ENCODE measurements at places on chromosomes 3 and 15. TPM values are rescaled to one million over a fixed set of nuclear protein-coding genes. Genes with fewer than 3 reads are reported as not detected.

CD96 gene
- total RNA-seq = 38.3 TPM

GOLGA8T gene
- not detected for total RNA-seq

MESP1 gene
- total RNA-seq = 2.9 TPM

CSPG5 gene
- total RNA-seq = 0.78 TPM

SIAH2 gene
- 154 TPM for total RNA-seq

GRCh38 chr3:19792388-19792787 lies 141.6 kb downstream of the EFHB start:
- DNase-seq = no peak

GRCh38 chr3:112605285-112605684 lies 35.7 kb downstream of the CCDC80 start:
- peak; percentile 14 for DNase-seq

- no peak for DNase-seq
Observed at GRCh38 chr3:48820612-48821324, 26.9 kb downstream of the PRKAR2A start.

- no peak for DNase-seq
Observed at GRCh38 chr15:82890995-82891390, 61.5 kb downstream of the HOMER2 start.

DNA sequence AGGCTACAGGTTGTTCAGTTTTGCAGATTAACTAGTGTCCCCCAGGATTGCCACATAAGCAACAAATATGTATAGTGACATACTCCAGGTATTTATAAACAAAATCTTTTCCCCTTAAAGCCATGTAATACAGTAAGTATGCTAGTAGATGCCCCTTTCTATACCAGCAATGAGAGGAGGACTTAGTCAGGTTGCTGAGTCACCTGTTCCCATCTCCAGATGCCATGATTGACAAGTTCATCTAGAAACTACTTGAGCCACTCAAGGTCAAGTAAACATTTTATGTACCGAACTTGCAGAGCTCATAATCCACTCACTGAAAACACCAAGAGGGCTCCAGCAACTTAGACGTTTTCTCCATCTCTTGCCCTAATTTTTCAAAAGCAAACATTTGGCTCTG lies 18.2 kb downstream of the SLC9A9 start:
- no peak for DNase-seq

GRCh38 chr3:193947596-193947995 lies 188.4 kb upstream of the HES1 start:
- no peak for DNase-seq

- peak; percentile 71 for DNase-seq
Observed at GRCh38 chr3:196569003-196569516, 600 bp downstream of the FBXO45 start.

GRCh38 chr15:77844798-77845446 lies 212.2 kb upstream of the LINGO1 start:
- no peak for DNase-seq

All from activated CD4-positive, alpha-beta T cell treated with anti-CD3 and anti-CD28 coated beads for 36 hours (primary cell).